ENCODE measurements at places on chromosomes 2 and 18.

GRCh38 chr2:191115804-191116203 lies 35.0 kb downstream of the STAT4 start:
- DNase-seq = no peak

DNA sequence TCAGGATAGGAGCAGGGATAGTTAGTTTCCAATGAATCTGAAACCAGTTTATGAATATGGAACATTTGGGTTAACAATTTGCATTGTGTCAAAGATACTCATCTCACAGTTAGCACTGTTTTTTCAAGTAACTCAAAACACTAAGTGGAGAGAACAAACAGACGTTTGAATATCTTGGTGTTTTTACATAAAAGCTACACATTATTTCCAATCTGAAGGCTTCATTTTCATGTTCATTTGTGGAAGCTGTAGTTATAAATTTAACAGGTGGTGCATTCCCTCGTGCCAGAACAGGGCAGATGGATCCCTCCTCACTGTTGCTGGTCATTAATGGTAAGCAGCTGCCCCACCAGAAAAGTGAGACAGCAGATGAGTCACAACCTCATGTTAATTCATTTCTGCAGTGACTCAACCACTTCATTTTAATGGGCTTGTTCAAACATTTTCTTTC lies 286.9 kb downstream of the TMX3 start:
- no peak for DNase-seq

DNA sequence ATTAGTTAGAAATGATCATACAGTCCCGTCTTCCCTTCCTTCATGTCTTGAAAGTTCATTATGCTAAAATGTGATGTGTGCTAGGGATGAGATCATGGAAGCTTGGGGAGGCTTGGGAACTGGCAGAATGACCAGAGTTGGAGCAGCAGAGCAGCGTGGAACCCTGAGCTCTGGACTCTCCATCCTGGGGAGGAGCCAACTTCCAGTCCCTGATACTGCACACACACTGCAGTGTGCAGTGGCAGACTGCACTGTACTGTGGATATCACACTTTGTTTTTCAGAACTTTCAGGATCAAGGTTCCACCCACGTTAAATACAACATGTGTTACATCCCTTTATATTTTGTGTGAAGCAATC lies 27.3 kb upstream of the GREB1 start:
- DNase-seq = no peak

GRCh38 chr2:178177066-178177679 lies 17.1 kb upstream of the OSBPL6 start:
- no peak for DNase-seq

GRCh38 chr18:76860411-76860810 lies 38.1 kb downstream of the ZNF236 start:
- no peak for DNase-seq

- no peak for DNase-seq
Measured at GRCh38 chr18:79826966-79827365, 29.2 kb downstream of the KCNG2 start.
